Stimulated activated CD8-positive, alpha-beta memory T cell treated with anti-CD3 and anti-CD28 coated beads, Interleukin-15, amount 100 ng/mL, for 48 hours (primary cell): ENCODE measurements at places on chromosomes 5 and 9.

GRCh38 chr5:39780347-39780746 lies 355.6 kb upstream of the DAB2 start:
- DNase-seq = no peak

- DNase-seq = peak; percentile 7
Measured at GRCh38 chr9:114777821-114778609, 27.8 kb downstream of the TNFSF15 start.

DNA sequence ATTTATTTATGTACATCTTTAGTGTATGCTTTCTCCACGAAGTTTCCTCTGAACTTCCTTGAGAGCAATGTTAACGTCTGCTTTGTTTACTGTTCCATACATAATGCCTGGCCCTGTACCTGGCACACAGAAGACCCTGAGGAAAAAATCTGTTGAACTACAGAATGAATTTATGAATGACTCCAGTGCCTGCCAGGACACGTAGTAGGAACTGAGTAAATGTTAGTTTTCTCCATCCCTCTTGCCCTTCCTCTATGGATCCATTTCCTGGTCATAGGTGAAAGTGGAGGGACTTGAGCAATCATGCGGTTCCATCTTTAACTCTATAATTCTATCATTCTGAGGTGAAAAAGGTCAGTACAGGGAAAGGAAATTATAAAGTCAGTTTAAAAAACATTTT lies 117.7 kb downstream of the MAPKAP1 start:
- no peak for DNase-seq

DNA sequence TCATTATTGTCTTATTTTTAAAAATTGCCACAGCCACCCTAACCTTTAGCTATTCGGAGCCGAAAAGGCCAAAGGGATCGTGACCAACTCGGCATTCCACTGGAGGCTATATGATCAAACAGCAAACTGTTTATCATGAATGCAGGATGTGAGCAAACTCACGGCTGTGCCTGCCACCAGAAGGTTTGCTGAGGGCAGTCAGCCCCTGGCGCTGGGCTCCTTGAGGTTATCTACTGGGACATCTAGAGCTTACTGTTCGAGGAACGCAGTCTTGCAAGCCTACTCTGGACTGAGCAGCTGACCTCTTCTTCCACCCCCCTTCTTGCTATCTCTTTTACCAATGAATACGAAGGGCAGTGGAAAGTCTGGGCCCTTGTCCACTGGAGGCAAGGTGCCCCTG lies 231.5 kb upstream of the TARS1 start:
- DNase-seq = no peak

GRCh38 chr9:110579862-110580219 lies 300 bp upstream of the SVEP1 start:
- DNase-seq = no peak

DNA sequence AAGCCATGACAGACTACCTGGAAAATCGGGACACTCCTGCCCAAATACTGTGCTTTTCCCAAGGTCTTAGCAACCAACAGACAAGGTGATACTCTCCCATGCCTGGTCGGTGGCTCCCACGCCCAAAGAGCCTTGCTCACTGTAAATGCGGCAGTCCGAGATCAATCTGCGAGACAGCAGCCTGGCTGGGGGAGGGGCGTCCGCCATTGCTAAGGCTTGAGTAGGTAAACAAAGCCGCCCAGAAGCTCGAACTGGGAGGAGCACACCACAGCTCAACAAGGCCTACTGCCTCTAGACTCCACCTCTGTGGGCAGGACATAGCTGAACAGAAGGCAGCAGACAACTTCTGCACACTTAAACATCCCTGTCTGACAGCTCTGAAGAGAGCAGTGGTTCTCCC lies 272.1 kb upstream of the CCNG1 start:
- no peak for DNase-seq

- peak; percentile 33 for DNase-seq
Measured at GRCh38 chr9:132268725-132269352, 85.9 kb downstream of the SETX start.

DNA sequence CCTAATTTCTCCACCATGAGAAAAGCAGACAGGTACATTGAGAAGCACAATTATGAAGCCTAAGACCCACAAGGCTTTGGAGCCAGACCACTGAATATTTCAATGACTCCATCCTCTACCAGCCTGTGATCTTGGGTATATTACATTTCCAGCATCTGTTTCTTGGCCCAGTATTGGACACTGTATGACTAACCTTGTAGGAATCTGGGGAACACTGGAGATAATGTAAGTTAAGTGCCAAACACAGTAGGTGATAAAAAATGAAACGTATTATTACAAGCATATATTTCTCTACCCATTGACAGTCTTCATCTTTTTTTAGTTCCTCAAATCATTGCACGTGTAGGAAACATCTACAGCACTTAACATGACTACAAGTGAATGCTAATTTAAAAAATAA lies 28.6 kb upstream of the FEM1C start:
- DNase-seq = no peak

DNA sequence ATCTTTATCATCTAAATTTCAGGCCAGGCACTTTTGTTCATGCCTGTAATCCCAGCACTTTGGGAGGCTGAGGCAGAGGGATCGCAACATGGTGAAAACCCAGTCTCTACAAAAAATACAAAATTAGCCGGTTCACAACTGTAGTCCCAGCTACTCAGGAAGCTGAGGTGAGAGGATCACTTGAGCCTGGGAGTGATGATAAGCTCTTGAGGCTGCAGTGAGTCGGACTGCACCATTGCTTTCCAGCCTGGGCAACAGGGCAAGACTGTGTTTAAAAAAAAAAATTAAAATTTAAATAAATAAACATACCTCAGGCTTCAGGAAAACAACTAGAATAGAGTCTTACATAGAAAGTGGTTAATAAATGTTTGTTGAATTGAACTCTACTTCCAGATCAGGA lies 147.4 kb downstream of the AGTPBP1 start:
- no peak for DNase-seq

DNA sequence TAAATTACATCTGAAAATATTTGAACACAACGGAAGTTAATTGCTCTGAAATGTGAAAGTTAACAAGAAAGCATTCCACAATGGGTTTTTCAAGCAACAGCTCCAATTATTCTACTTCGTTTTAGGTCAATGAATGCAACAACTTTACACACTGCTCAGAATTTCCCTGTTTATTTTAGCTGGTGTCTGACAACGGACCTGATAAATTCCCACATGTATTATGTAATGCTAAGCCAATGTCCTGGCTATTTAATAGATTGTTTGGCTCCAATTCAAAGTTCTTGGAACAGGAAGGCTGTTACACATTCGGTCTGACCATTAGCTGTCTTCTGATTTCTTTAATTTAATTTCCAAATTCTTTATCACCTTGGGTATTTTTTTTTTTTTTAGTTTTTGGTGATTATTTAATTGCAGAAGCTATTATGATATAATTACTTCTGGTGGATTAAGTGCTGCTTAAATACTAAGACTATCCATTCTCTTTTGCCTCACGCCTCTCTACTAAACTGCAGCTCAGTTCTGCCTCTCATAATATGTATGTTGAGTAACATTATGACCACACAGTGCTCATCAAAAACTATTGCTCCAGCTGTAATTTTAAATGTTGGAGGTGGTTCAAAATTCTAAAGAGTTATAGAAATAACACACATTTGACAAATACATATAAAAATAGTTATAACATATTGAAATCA lies 57.9 kb downstream of the MEF2C start:
- DNase-seq = no peak

GRCh38 chr5:138597661-138598400 lies 22.6 kb upstream of the HSPA9 start:
- no peak for DNase-seq

DNA sequence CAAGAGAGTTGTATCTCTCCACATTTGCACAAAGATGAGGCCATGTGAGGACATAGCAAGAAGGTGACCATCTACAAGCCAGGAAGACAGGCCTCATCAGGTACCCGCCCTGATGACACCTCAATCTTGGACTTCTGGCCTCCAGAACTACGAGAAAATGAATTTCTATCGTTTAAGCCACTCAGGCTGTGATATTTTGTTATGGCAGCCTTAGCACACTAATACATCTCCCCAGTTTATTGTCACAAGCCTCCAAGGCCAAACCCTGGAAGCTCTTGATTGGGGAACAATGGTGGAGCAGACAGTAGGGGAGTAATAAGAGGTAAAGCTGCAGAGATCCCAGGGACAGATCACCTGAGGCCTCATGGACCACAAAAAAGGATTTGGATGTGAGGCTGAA lies 7.7 kb upstream of the P4HA2 start:
- DNase-seq = no peak

GRCh38 chr9:88184976-88185375 lies 46.7 kb upstream of the SPATA31C2 start:
- no peak for DNase-seq

- no peak for DNase-seq
Measured at GRCh38 chr5:71969460-71969859, 137.8 kb upstream of the MAP1B start.

DNA sequence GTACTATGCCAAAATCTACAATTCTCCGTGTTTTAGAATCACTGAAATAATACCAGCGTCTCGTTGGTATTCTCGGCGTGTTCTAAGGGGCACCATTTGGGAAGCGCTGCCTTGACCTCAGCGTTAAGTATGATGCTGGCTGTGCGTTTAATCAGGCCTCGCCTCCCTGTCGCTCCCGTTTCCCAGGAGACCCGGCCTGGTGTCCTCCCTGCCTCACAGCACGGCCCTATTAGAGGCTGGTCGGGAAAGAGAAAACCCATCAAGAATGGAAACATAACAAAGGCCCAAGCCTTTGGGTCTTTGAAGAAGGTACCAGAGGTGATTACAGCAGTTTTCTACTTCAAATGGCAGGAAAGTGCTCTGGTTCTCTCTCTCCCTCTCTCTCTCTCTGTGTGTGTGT lies 30.0 kb downstream of the GFPT2 start:
- DNase-seq = no peak

DNA sequence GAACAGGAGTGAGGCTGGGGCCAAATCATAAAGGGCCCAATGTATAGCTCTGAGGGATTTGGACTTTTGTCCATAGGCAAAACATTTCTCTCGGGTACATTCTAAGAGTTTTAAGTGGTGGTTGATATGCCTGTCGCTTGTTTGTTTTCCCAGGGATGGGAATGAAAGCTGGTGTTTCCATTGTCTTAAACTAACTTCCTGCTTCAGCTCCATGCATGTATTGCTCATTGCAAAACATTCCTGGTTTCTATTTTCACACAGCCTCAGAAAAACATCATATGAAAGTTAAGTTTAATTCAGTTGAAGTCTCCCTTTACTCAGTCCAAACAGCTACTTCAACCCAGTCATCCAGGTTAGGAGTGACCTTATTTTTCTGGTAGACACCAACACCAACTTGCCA lies 235.0 kb downstream of the ACTL7B start:
- DNase-seq = no peak

- no peak for DNase-seq
Measured at GRCh38 chr5:154356020-154356655, 89.7 kb upstream of the SAP30L start.

DNA sequence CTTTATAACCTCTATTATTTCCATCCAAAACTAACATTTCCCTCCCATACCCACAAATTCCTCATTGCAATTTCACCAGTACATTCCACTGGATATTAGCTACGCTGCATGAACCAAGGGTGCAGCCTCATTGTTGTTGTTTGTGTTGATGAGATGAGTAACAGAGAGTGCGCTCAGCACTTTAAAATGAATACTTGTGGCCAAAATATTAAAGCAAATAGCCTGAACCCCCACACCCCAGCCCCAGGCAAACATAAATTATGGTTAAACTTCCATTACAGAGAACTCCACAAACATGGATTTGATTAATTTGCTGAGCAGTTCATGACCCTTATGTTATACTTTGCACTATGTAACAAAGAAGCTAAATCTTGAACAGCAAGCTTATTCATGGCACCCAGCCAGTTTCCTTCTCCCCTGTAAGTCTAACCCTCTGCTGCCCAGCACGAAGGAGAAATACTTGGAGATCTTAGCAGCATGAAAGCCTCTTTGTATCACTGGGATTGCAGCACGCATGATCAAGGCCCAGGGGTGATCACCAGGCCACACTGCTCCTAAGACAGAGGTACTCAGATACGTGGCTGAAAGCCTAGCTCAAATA lies 205.0 kb downstream of the DOCK8 start:
- DNase-seq = no peak

- DNase-seq = no peak
Measured at GRCh38 chr5:157300564-157300963, 34.6 kb downstream of the CYFIP2 start.
